ENCODE measurements at places on chromosomes 4 and X. TPM values are rescaled to one million over a fixed set of nuclear protein-coding genes. Genes with fewer than 3 reads are reported as not detected.

KLHL2 gene
- 2.6 TPM for polyA plus RNA-seq

GJB1 gene
- polyA plus RNA-seq: not detected

RPGR gene
- polyA plus RNA-seq: 4.2 TPM

AMER1 gene
- not detected for polyA plus RNA-seq

GAGE1 gene
- polyA plus RNA-seq: not detected

BANK1 gene
- polyA plus RNA-seq: 3.7 TPM

HSFX2 gene
- not detected for polyA plus RNA-seq

- no peak for DNase-seq
Observed at GRCh38 chrX:107577933-107578332, 50.4 kb upstream of the PRPS1 start.

DNA sequence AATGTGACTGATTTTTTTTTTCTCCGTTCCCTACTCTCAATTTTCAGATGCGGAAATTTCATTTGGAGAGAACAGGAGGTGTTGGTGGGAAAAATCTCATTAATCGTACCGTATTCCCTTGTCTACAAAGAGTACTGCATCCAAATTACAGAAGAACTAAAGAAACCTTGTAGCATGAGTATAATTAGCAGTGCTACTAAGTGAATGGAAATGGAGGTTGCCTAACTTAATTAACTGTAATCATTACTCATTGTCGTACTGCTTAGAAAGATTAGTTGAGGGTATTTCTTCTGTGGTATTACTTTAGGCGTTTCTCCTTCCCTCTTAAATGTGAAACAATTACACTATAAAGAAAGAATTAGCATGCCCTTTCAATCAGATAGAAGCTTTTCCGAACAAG is 81.7 kb downstream of the DMD start:
- DNase-seq: no peak

DNA sequence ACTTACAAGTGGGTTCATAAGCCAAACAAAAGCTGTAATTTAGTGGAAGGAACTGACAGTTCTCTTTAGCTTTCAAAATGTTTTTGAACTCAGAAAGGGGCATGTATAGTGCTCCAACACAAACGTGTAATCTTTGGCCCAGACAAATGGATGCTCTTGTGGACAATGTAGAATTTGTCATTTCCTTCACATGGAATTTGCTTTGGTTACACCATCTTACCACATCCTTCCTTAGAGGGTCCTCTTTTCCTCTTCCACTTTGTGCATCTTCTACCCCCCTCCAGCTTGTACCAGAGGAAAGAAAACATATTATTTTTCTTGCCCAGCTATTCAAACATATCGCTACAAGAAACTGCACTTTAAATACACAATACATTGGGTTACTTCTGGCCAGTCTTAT is 42.4 kb downstream of the MEPE start:
- DNase-seq: no peak

DNA sequence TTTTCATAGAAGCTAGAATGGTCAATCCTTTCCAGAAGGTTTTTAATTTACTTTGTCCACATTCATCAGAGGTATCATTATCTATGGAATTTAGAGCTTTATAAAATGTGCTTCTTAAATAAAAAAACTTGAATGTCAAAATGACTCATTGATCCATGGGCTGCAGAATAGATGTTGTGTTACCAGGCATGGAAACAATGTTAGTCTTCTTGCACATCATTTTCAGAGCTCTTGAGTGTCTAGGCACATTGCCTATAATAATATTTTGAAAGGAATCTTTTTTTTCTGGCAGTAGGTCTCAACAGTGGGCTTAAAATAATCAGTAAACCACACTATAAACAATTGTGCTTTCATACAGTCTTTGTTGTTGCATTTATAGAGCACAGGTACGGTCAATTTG is 200.3 kb downstream of the FAT4 start:
- no peak for DNase-seq

GRCh38 chrX:110836982-110837381 is 41.4 kb upstream of the CHRDL1 start:
- no peak for DNase-seq

- DNase-seq: no peak
Observed at GRCh38 chrX:103157496-103158316, 57.2 kb upstream of the BEX4 start.
